AG04450 (cell line): ENCODE measurements at places on chromosomes 6 and 20.
A peak's percentile ranks its signal among the peaks of the same experiment; 100 is the strongest.

GRCh38 chr6:164039954-164040375 is 625.4 kb downstream of the QKI start:
- DNase-seq = no peak

DNA sequence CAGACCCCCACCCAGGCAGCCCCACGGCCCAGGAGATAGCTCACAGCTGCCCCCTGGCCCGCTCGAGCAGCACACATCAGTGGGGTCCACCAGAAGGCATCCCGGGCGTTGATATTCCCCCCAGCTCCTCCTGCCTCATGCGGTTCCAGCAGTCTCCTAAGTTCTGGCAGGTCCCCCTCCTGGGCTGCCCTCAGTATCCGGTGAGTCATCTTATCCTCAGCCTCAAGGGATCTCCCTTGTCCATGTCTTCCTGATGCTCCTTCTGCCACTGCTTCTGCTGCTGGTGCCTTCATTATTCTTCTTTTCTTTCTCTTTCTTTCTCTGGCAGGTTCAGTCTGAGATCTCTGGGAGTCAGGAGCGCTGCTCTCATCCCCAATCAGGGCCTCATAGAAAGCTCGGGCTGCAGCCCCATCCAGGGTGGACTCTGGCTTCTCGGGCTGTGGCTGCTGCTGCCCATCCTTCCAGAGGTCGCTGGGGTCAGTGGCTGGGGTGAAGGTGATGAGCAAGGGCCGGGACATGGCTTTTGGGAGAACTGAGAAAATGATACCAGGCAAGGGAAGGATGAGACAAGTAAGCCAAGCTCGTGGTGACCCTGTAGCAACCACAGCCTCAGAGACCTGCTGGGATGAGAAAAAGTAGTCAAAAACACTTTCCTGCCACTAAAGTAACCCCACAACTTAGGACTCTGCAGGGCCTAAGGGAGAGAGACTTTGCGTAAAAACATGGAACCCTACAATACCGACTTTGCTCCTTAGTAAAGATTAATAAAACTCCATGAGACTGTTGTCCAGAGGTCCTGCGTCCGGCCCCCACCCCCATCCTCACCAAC is 622 bp downstream of the GPANK1 start:
- DNase-seq = no peak

DNA sequence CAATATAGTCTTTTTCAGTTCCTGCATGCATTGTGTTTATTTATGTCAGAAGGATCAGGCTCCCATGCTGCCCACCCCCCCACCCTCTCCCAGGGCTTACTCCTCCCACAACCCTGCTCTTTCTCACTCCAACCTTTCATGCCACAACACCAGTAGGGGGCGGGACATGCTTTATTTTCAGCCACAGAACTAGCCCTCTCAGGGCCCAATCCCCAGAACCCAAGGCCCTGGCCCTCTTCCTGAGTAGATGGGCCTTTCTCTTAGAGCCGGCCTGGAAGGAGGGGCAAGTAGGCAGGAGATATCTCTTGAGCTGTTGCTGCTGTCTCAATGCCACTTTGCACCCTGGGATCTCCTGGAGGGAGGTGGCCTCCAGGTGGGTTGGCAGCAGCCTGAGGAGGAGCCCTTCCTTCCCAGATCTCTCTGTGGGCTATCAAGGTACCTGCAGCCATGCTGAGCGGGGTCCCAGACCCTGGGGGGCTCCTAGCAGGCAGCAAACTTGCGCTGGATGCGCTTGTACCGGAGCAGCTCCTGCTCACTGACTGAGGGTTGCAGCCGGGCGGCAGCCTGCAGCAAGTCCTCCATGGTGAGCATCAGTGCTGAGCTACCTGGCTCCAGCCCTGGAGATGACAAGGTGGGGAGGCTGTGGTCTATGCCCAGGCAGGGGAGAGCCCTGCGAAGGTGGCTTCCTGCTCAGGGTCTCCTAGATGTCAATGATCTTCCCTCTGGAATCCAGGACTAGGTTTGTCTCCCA is 3.5 kb downstream of the GNMT start:
- DNase-seq = peak; percentile 20

DNA sequence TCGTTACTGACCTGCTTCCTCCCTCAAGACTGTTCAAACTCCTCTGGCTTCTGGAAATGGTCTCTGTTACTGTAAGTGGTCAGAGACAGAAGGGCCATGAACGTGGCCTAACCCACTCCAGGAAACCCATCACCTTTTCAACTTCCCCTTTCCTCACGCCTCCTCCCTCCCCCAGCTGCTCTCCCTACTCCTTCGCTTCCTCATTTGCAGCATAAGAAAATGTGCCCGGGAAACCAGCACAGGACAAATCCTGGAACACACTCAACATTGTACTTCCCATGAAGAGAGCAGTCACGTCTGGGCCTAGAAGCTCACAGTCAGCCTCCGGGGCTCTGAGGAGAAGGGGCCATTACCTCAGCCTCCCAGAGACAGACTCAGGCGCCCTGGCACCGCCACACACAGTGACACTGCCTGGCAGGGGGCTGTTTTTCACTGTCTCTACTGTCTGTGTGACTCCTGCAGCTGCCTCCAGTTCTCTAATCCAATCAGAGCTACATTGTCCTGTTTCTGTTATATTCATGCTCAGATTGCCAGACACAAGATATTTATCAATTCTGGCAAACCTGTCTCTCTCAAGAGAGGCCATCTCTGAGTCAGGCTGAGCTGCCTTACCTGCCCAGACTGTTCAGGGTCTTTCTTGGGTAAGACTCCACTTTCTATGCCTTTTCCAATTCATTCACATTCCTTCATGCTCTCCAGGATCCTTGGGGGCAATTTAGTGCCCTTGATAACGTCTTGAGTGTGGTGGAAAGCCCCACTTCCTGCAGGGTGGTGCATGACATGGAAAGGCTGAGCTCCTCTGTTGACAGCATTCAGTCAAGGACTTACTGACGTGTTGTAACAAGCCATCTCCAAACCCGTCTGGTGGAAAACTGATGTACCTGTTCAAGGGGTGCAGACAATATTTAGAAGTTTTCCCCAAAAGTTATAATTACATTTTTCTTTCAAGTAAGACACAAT is 242.2 kb downstream of the HIVEP2 start:
- no peak for DNase-seq

GRCh38 chr6:498795-499231 is 107.3 kb downstream of the IRF4 start:
- DNase-seq = no peak

DNA sequence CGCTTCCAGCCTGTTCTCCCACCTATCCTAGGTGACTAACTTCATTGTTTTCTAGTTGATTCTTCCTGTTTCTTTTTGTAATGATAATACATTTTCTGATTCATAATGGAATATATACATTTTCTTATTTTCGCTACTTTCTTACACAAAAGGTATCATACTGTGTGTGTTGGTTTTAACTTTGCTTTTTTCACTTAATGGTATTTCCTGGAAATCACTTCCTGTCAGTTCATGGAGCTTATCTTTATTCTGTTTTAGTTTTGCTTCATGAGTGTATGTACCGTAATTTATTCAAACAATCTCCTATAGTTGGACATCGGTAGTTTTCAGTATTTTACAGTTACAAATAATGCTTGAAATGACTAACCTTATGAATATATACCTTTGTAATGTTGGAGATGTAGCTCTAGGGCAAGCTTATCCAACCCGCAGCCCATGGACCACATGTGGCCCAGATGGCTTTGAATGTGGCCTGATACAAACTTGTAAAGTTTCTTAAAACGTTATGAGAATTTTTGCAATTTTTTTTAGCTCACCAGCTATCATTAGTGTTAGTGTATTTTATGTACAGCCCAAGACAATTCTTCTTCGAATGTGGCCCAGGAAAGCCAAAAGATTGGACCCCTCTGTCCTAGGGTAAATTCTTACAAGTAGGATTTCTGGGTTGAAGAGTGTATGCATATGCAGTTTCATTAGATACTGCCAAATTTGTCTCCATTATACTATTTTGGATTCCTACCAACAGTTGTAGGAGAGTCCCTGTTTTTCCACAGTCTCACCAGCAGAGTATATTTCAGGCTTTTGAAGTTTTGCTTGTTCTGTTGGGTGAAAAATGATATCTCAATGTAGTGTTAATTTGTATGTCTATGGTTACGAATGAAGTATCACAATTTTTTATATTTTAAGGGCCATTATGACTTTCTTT is 16.7 kb downstream of the TRMT11 start:
- no peak for DNase-seq

- no peak for DNase-seq
Observed at GRCh38 chr6:161644521-161644920, 370.7 kb upstream of the AGPAT4 start.

DNA sequence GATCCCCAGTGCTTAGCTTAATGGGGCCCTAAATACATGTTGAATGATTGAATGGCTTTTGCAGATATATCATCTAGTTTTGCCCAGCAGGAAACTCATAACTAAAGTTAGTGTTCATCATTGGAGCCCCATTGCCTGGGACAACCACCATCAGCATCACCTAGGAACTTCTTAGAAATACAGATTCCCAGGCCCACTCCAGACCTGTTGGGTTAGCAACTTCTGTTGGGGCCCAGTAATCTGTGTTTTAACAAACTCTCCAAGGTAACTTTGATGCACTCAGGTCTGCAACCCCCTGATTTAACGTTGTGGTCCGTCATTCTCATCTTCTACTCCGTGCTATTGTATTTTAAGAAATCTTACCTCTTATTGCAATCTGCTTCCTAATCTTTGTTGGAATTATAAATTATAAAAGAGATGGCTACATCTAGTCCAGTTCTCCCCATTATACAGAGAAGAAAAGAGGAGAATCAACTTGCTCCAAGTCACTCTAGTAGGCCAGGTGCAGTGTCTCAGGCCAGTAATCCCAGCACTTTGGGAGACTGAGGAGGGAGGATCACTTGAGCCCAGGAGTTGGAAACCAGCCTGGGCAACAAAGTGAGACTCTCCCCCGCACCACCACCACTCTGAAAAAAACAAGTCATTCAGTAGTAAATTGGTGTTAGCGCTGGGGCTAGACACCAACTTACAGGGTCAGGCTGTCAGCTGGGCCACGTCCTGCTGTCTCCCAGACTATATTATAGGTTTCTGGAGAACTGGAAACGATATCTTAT is 13.7 kb downstream of the FOXP4 start:
- DNase-seq = no peak

DNA sequence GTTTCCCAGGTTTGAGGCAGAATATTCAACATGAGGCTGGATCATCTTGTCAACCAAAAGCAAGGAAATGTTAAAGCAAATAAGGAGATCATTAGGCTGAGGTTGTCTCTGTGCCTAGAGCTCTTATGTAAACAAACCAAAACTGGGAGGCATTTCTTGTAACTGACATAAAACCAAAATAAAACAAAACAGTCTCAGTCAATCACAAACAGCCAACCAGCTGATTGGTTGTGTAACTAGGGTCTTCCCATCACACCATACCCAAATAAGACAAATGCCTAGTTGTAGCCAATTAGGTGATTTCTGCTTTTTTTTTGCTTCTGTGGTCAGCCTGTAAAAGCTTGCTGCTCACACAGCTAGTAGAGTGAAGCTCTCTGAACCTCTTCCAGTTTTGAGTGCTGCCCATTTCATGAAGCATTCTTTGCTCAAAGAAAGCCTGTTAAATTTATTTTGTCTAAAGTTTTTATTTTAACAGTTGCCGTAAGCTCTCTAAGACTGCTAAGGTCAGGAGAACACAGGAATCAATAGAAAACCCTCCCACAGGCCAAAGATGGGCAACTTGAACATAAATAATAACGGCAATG is 8.9 kb upstream of the FITM2 start:
- no peak for DNase-seq
